GM12864 (cell line): ENCODE measurements at places on chromosomes 1 and 21.

- DNase-seq = no peak
These were observed at the start of gene FMO2 for GRCh38 chr1:171185091-171185490. Gene FMO2 (plus strand): TSS chr1:171185300. CDS start chr1:171185714, 414 bp downstream.

DNA sequence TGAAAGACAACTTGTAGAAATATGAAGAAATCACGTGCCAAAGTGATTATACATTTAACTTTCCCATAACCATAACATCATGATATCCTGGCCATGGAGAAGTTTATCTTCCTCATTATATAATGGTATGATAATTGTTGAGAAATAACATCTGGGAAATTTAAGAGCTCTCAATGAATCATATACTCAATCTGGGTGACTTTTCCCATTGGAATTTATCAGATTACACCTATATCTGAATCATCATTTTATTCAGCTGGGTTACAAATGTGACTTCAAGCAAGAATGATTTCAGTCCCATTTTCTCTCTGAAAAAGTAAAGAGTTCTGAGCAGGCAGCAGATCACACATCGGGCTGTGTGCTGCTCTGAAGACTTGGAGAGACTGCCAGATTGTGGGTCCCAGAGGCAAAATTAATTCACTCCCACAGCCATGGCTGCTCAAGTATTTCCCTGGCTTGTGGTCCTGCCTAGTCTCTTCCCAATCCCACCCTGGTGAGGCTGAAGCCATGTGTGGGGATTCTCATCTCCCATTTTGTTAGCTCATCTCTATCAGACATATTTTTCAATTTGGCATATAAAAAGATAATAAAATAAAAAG, 278.0 kb downstream of the MRPL39 start:
- no peak for DNase-seq

GRCh38 chr1:27660300-27660835, 11.6 kb downstream of the IFI6 start:
- DNase-seq = no peak

GRCh38 chr21:19540287-19540686, 1136.7 kb upstream of the TMPRSS15 start:
- DNase-seq = no peak

DNA sequence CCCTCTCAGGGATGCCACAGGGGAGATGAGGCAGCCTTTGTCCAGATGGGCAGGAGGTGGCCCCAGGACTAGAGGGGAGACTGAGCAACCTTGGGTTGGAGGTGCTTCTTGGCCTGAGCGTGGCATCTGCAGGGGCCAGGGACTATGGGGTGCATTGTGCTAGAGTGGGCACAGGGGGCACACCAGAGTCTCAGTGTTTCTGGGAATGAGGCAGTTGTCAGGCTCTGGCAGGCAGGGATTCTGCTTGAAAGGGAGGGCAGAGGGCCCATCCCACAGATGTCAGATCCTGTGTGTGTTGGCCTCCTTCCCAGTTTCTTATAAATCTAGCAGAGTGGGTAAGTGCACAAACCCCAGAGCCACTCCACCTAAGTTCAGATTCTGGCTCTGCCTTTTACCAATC, 13.7 kb downstream of the LGR6 start:
- no peak for DNase-seq

GRCh38 chr1:14613926-14614325, 15.4 kb downstream of the KAZN start:
- no peak for DNase-seq

DNA sequence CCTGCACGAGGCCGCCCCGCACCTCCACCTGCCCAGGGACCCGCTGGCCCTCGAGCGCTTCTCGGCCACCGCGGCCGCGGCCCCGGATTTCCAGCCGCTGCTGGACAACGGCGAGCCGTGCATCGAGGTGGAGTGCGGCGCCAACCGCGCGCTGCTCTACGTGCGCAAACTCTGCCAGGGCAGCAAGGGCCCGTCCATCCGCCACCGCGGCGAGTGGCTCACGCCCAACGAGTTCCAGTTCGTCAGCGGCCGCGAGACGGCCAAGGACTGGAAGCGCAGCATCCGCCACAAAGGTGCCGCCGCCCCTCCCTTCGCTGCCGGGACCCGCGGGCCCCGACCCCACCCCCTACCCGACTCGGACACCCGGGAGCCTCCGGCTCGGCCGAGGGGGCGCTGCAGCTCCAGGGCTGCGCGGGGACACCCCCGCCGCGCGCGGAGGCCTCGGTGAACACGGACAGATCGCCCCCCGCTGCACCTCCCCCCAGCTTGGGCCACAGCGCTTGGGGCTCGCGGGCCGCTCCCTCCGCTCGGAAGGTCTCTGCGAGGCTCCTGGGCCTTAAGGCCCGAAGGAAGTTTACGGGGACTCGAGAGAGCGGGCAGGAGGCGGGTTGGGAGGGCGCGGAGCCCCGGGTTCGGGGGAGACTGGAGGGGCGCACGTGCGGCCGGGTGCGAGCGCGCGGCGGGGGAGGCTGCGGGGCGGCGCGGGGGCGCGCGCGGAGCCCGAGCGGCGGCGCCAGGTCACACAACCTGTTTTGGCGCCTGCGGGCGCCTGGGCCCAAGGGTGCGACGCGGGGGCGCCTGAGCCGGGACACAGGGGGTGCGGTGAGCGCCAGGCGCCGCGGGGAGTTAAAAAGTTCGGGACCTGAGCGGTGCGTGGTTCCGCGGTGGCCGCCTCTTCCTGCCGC, 1.2 kb downstream of the SAMD11 start:
- DNase-seq = no peak

DNA sequence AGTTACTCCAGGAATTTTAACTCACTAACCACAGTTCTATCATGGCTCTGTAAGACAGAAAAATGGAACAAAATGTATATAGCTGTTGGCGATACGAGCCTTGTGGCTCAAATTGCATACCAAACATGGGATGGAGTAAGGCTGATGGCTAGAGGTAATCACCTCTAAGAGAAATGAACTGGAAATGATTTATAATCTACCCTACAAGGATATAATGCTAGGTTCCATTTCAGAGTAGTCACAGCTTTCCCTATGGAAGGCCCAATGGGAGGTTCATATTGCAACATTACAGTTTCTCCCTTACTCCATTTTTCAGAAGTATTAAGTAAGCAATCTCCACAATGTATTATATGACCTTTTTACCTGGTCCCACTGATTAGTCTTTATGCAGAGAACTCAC, 61.6 kb downstream of the EDEM3 start:
- DNase-seq = no peak

DNA sequence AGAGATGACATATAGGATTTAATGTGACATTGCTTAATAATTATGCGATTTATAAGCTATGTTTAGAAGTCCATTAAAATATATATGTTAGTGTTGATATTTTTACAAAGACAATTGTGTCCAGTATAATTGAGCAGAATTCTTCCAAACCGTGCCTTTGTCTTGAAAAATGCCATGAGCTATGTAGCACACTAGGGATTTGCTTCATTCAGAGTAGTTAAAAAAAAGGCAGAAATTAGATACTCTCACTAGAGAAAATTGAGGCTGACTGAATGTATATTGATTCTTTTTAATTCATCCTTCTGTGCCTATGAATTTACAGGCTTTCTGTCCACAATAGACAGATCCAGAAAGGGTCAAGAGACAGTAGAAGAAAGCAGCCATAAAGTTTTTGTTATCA, 429.0 kb downstream of the NEGR1 start:
- no peak for DNase-seq

DNA sequence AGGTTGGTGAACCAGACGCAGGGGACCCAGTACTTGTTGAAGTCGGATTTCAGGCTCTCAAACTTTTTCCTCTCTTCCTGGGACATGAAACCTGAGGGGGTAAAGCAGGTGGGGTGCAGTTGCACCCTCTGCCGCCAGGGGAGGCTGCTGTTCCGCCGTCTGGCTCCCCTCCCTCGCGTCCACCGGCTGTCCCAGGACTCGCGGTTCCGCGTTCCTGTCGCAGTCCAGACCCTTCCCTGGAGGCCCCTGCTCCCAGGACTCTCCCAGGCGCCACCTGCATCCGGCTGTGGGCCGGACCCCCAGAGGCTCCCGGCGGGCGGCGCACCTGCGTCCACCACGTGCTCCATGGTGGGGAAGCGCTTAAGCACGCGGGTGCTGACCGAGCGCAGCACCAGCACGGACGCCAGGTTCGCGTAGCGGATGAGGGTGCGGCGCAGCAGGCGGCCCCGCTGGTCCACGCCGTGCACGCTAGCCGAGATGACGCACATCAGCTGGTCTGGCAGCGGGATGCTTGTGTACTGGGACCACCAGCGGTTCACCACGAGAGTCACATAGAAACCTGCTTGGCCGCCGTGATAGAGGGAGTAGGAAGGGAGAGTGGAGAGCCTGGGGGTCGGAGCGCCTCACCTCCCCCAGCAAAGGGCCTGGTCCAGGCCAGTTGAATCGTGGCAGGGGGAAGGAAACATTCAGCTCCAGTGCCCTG, 1.7 kb downstream of the BEST4 start:
- DNase-seq = no peak

DNA sequence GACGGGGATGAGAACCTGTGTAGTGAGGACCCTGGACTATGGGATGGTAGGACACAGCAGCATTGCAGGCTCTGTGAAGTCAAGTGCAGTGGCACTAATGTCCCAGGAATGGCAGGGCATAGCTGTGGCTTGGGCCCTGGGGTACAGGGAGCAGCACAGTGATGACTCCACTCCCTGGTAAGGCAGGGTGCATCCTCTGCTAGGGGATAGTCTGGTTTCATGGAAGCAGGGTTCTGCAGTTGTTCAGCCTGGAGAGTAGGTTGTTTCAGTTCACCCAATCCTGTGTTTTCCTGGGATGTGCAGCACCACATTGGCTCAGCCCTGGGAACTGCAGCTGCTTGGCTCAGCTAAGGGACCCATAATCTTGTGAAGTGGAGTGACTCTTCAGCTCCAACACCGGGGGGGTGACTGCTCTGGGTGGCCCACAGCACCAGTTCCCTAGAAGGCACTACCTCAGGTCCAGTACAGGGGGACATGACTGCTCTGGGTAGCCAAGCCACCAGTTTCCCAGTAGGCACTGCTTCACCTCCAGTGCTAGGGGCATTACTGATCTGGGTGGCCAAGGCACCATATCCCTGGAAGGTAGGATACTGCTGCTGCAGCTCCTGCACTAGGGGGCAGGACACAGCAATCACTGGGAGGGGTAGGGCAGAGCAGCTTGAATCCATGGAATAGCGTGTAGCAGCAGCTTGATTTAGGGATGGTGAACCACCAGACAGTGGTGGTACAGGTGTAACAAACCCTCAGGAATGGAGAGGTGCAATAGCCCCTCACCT, 15.3 kb upstream of the C1orf185 start:
- DNase-seq = no peak

GRCh38 chr1:161266202-161266601, 7.7 kb downstream of the PCP4L1 start:
- no peak for DNase-seq

- DNase-seq = no peak
These were observed 26.9 kb upstream of the DDR2 start for GRCh38 chr1:162605225-162605927.

- no peak for DNase-seq
These were observed 12.8 kb downstream of the BACE2 start for GRCh38 chr21:41180752-41181151.

- DNase-seq = no peak
These were observed 1.1 kb upstream of the KIF21B start for GRCh38 chr1:201024625-201024998.

DNA sequence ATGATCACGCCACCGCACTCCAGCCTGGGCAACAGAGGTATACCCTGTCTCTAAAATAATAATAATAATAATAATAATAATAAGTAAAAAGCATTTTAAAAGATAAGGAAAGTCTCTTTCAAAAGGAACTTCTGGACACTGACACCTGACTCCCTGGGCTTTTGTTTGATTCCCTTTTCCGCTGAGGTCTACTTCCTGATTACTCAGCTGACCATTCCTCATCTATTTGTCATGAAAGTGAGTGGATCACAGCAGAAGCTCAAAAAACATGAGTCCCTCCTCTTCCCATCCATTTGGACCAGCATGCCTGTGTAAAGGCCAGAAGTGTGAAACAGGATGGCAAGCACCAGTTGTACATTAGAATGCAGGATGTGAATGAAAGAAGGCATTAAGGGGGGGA, 61.1 kb upstream of the FBXO28 start:
- no peak for DNase-seq

- DNase-seq = no peak
These were observed 34.9 kb upstream of the ESRRG start for GRCh38 chr1:216758161-216758560.

- no peak for DNase-seq
These were observed 299.1 kb upstream of the NRIP1 start for GRCh38 chr21:15363921-15364320.

- DNase-seq = no peak
These were observed 23.0 kb downstream of the LRRC3 start for GRCh38 chr21:44478124-44478800.

- DNase-seq = no peak
These were observed 348.7 kb downstream of the RPS6KC1 start for GRCh38 chr1:213399695-213400094.

GRCh38 chr1:84774669-84775534, 84.6 kb upstream of the SSX2IP start:
- no peak for DNase-seq

DNA sequence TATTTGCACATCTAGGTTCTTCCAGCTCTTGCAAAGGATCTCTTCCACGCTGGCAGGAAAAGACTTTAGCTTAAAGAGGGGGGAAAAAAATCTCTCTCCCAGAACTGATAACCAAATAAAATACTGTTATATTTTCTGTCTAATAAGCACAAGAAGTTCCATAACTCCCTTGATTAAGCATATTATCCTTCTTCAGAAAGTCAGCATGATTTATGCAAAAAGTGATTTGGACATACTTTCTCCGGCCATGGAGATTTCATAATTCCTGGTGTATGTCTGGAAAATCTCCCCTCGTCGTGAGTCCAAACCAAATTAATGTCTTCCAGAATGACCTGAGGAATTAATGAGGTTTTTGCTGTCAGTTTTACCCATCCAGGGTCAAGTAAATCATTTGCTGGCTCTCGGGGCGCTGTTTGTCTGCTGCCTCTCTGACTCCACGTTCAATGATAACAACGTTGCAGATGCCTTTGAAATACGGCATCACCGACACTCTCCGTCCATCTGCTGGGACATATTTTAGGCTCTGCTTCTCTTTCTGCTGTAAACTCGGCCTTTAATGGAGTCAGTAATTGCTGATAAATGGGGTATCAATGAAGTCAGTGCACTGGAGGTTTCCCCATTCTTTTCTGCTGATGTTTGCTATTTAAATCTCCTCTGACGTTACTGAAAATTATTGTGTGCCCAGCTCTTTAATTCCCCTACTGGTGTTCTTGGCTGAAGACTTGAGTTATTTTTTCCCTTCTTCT, 112.9 kb downstream of the HLX start:
- no peak for DNase-seq

GRCh38 chr1:12069623-12070244, 6.6 kb downstream of the TNFRSF8 start:
- no peak for DNase-seq

- DNase-seq = no peak
These were observed 119.5 kb upstream of the TMPRSS2 start for GRCh38 chr21:41627428-41627827.

- DNase-seq = no peak
These were observed 85.7 kb downstream of the ST6GALNAC3 start for GRCh38 chr1:76160225-76160624.

GRCh38 chr1:39900662-39901463, 854 bp downstream of the MYCL start:
- DNase-seq = no peak

- DNase-seq = no peak
These were observed 12.4 kb upstream of the FAAP20 start for GRCh38 chr1:2206813-2207487.
